NCI-H187 treated with DMSO at 0.1 percent for 48 hours (cell line): ENCODE measurements at places on chromosomes 4 and X.

- DNase-seq: no peak
Measured at GRCh38 chrX:11426712-11427452, 133.7 kb downstream of the AMELX start.

GRCh38 chrX:149837639-149838038 lies 43.3 kb upstream of the MAGEA8 start:
- DNase-seq: no peak

GRCh38 chr4:37540486-37540885 lies 145.7 kb downstream of the RELL1 start:
- DNase-seq: no peak

DNA sequence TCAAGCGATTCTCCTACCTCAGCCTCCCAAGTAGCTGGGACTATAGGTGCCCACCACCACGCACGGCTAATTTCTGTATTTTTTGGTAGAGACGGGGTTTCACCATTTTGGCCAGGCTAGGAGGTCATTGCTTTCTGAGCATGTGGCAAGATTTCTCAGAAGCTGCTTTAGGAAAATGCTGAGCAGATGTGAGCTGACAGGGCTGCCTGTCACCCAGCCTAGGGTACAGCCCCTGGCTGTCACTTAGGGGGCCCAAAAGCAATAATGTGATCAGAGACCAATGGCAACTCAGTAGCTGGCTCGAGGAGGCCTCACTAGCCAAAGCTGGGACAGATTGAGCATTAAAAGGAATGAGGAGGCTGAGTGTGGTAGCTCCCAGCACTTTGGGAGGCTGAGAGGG lies 64.8 kb downstream of the TNIP2 start:
- no peak for DNase-seq

- no peak for DNase-seq
Measured at GRCh38 chr4:139587446-139587845, 31.4 kb upstream of the SETD7 start.

GRCh38 chr4:16386711-16387320 lies 160.5 kb upstream of the TAPT1 start:
- DNase-seq: no peak

GRCh38 chr4:186757696-186758355 lies 34.2 kb upstream of the FAT1 start:
- no peak for DNase-seq

GRCh38 chrX:132412208-132412607 lies 76.6 kb downstream of the MBNL3 start:
- no peak for DNase-seq

DNA sequence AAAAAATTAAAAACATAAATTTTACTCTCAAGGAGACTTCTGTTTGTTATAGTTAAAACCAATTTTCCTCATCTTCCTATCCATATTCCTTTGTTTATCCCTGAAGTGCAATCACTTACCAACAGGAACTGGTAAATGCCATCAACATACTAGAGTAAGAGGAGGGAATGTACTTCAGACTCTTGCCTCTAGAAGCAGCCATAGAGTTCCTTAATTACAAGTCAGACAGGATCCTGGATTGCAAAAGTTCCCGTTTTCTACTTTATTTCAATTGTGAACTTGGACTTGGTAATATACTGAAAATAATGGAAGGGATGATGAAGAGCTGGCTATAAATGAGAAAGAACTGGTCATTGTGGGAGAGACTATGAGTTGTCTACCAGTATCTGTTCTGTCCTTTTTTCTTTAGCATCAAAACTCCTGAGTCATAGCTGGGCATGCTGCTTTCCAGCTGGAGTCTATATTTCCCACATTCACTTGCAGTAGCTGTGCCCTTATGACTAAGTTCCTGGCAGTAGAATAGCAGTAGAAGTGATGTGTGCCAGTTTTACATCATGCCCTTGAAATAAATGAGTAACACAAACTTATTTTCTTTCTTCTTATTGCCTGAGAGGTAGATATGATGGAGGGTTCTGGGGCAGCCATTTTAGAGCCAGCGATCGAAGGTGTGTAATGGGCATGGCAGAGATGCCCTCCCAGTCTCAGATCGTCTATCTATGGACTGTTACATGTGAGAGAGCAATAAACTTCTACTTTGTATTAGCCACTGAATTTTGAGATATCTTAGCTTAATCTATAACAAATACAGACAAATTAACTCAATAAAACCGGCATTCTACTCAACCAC lies 26.8 kb upstream of the SPARCL1 start:
- DNase-seq: no peak

GRCh38 chrX:40855411-40855810 lies 120.1 kb upstream of the MED14 start:
- DNase-seq: no peak

- DNase-seq: no peak
Measured at GRCh38 chrX:121161501-121161933, 114.1 kb downstream of the GLUD2 start.

GRCh38 chrX:103396660-103397059 lies 20.3 kb downstream of the BEX3 start:
- no peak for DNase-seq

DNA sequence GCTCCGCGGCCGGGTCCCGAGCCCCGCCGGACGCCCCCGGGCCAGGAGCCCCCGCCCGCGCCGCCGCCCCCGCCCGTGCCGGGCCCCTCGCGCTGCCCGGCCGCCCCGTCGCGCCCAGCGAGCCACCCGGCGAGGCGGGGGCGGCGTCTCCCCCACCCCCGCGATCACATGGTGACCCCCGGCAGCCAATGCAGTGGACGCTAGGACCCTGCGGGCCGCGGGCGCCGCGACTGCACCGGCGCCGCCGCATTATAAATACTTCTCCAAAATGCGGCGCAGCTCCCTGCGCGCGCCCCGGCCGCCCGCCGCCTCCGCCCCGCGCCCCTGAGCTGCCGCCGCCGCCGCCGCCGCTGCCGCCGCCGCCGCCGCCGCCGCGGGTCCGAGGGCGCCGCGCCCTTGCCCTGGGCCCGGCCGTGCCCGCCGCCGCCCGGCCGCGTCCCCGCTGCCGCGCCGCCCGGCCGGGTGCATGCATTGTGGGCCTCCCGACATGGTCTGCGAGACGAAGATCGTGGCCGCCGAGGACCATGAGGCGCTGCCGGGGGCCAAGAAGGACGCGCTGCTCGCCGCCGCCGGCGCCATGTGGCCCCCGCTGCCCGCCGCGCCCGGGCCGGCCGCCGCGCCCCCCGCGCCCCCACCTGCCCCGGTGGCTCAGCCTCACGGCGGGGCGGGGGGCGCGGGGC lies at the start of gene NAT8L:
NAT8L (plus strand) TSS at position 282 of the 680 bp plus-strand sequence; CDS start at position 467, 185 bp downstream.
- DNase-seq: peak; percentile 12

- no peak for DNase-seq
Measured at GRCh38 chr4:41485041-41485440, 52.9 kb upstream of the LIMCH1 start.

DNA sequence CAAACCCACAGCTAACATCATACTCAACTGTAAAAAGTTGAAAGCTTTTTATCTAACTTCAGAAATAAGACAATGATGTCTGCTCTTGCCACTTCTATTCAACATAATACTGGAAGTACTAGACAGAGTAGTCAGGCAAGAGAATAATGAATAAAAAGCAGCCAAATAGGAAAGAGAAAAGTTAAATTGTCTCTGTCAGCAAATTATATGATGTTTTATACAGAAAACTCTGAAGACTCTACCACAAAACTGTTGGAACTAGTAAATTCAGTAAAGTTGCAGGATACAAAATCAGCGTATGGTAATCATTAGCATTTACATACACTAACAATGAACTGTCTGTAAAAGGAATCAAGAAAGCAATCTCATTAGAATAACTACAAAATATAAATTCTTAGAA lies 752.9 kb upstream of the CT83 start:
- no peak for DNase-seq

- DNase-seq: no peak
Measured at GRCh38 chr4:124135409-124135813, 577.1 kb downstream of the ANKRD50 start.

DNA sequence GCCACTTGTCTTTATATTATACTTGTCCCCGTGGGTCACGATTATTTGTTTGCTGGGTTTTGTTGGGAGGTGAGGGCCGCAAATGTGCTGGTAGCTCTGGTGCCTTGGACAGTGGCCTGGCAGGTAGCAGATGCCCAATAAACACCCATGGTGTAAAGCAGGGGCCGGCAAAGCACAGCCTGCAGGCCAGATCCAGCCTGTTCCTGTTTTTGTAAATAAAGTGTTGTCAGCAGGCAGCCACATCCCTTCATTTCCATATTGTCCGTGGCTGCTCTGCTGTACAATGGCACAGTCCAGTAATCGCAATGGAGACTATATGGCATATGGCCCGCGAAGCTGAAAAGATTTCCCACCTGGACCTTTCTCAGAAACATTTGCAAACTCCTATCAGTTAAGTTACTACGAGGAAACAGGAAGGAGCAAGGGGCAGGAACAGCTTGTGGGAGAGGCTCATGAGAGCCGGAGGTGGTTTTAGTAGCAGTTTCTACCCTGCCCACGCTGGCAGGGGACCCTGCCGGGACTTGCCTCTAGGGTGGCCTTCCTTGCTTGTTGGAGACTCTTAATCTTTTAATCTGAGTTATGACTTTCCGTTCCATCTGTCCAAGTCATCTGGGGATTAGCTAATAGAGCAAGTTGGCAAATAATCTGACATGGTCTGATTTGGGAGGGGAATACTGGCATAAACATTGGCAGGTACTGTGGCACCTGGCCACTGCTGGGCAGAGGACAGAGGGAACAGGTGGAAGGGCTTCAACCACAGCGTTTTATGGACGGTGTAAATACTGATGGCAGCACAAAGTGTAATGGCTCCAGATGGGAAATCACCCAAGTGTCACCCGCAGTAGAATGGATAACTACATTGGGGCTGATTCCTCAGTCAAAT lies 19.6 kb downstream of the CLCN4 start:
- DNase-seq: no peak

- DNase-seq: no peak
Measured at GRCh38 chr4:85452058-85452731, 22.8 kb upstream of the ARHGAP24 start.

DNA sequence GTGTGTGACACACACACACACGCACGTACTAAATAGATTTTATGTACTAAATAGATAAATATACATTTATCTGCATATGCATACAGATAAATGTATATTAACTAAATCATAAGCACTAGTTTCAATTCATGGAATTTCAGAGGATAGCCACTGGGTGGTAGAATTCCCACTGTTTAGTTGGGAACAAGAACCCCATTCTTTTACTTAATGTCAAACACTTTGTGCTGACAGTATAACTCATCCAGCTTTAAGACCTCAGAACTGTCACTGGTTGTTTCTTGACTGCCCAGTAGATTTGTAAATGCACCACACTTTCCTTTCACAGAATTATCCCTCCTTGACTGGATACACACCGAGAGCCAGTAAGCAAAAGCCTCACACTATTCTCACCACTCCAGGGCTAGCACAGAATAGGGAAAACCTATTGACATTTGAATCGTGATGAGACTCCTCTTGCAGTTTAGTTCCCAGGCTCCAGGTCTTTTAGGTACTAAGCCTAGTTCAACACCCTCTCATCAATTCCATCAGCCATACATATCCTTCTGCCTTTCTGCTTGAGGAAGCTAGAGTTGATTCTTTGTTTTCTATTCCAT lies 32.4 kb downstream of the PPARGC1A start:
- DNase-seq: no peak

DNA sequence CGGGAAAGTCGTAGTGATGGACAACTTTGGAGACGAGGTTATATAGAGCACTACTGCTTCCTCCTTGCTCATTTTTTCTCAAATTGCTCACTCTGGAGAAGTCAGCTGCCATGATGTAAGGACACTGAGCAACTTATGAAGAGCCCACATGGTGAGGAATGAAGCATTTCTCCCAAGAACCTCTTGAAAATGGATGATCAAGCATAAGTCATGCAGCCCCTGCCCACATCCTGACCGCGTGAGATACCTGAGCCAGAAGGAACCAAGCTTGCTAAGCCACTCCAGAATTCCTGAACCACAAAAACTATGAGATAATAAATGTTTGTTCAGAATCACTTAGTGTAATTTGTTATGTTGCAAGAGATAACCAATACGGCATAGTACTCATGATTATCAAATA lies 42.8 kb downstream of the PDE5A start:
- DNase-seq: no peak

- no peak for DNase-seq
Measured at GRCh38 chr4:147118528-147118927, 172.9 kb upstream of the TTC29 start.

- no peak for DNase-seq
Measured at GRCh38 chr4:6502147-6502546, 29.7 kb upstream of the PPP2R2C start.

DNA sequence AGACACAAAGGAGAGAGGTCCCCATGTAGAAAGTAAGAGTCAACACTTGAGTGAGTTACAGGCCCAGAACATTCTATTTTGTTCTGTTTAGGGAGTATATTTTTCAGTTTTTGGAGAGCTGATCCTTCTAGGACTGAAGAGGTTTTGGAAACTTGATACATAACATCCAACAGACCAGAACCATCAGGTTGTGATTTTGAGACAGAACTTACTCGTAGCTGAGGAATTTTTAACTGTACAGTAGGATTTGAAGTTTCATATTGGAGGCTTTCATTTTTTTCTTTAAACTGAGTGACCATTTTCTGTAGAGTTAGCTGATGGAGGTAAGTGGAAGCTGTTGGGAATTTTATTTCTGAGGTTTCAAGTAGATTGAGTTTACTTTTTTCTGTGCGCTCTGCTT lies 73.3 kb downstream of the NCAPG start:
- no peak for DNase-seq

DNA sequence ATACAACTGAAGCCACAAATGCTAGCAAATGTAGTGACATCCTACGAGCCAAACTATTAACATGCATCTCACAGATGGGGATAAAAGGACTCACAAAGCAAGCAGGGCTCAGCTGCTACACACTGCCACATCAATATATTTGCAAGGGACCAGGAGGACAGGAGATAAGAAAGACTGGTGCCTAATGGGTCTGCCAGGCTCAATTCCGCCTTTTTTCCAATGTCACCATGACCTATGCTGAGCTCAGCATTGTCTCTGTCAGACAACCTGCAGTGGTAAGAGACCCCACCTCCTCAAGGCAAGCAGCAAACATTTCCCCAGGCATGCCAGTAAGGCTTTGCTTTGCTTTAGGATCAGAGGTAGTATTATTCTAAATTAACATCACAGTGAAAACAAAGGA lies 435 bp downstream of the DCX start:
- DNase-seq: no peak

- DNase-seq: no peak
Measured at GRCh38 chr4:54152846-54153600, 53.1 kb downstream of the GSX2 start.
